ENCODE measurements at places on chromosomes 12 and 14.

DNA sequence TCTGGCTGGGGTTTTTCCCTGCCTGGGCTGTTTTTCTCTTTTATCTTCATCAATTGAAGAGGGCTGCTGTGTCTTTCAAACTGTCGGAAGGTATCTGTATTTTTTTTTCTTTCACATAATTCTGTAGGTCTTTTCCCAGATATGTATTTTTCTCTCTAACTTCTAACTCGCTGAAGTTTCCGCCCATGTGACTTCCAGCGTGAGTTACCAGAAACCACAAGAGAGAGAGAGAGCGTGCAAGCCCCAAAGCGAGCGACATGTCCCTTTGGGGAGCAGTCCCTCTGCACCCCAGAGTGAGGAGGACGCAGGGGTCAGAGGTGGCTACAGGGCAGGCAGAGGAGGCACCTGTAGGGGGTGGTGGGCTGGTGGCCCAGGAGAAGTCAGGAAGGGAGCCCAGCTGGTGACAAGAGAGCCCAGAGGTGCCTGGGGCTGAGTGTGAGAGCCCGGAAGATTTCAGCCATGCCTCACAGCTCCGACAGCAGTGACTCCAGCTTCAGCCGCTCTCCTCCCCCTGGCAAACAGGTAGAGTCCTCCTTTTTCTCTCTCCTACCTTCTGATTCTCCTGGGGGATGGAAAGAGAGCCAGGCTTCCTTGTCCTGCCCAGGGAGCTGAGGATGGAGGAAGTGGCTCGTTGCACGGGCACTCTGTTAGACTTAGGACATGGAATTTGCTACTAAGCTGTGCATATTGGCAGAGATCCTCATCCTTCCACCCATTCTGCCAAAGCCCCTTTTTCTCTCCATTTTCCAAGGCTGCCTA, at the start of gene BATF:
Gene BATF, plus strand, starts transcription at position 246 of the 759 bp plus-strand sequence. Its CDS starts 214 bp downstream, at position 460.
- DNase-seq, result peak; percentile 62

GRCh38 chr12:102454808-102455760, 25.3 kb downstream of the IGF1 start:
- DNase-seq, result no peak

GRCh38 chr14:99038431-99038820, 233.6 kb downstream of the BCL11B start:
- DNase-seq, result no peak

DNA sequence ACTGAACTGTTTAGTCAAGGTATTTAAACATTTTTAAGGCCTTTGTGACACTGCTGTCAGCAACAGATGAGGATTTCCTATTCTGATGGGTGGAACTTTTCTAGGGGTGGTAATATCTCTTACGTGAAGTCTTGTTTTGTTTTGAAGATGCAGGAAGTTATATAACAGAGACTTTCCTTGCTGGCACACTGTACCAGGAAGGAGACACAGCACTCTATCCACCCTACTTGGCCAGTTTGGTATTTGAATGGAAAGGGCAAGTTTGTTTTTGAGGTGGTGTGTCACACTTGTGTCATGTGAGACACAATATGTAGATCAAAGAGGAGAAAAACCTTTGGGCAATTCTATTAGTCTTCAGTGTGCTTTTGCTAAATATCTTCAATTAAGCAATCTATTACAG, 51.6 kb upstream of the SRP54 start:
- DNase-seq, result no peak

DNA sequence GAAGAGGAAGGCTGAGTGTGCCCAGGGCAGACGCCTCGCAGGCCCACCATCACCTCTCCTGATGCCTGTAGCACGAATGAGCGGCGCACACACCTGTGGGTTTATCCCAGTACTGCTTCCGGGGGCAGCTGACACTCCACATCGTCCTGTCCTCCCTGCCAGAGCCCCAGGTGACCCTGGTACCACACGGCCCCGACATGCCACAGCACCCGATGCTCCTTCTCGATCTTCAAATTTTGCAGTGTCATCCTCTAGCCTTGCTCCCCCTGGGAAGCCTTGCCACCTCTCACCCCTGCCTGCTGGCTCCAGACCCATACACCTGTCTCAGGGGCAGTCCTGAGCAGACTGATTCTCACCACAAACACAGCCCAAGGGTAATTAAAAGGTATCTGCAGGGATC, 40.6 kb downstream of the ANO2 start:
- DNase-seq, result no peak

- DNase-seq, result no peak
Observed at GRCh38 chr12:9332564-9332963, 124.4 kb upstream of the PZP start.

DNA sequence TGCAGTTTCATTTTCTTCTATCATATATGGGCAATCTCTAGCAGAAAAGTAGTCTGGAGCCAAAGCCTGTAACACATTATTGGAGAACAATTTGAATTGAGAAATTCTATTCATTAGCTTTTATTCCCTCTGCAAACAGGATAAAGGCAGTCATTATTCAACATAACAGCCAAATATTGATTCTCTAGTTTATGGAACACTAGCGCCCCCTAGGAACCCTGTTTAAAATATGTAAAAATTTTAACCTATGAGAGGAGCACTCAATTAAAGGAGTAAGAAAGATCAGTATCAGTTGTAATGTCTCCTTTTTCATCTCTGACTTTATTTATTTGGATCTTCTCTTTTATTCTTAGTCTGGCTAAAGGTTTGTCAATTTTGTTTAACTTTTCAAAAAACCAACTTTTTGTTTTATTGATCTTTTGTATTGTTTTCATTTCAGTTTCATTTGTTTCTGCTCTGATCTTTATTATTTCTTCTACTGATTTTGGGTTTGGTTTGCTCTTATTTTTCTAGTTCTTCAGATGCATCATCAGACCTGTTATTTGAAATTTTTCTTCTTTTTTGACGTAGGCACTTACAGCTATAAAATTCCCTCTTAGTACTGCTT, 4.8 kb upstream of the LMNTD1 start:
- DNase-seq, result no peak

GRCh38 chr12:2751686-2752085, 43.1 kb upstream of the FKBP4 start:
- DNase-seq, result no peak

DNA sequence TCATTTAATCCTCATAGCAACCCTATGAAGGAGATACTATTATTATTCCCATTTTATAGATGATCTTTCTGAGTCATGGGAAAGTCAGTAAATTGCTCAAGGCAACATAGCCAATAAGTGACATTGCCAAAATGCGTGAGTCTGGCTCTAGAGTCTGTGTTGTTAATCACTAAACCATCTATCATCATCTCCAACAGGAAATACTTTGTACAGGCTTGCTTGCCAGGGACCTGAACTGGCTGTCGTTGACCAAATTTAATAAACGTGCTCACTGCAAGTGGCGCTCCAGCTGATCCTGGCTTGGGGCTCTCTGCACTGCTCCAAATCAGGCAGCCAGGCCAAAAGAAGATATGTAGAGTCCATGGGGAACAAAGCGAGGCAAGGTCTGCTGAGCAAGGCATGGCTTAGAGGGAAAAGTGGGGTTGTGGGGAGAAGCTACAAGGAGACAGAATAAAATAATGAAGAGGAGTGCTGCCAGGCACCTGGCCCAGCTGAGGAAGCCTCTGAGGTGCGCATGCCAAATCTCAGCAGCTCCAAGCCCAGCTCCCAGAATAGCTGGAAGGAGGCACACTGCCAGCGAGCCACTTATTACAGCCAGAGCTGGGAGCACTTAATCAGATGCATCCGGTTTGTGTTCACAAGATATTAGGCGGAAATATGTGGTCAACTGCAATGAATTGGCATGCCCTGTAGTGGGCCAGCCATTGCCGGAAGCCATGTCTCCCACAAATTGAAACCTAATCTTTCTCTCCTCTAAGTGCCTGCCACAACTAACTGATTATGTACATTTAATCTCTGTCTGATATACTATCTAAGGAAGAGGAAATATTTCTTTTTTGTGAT, 43.3 kb upstream of the PTPRO start:
- DNase-seq, result no peak

DNA sequence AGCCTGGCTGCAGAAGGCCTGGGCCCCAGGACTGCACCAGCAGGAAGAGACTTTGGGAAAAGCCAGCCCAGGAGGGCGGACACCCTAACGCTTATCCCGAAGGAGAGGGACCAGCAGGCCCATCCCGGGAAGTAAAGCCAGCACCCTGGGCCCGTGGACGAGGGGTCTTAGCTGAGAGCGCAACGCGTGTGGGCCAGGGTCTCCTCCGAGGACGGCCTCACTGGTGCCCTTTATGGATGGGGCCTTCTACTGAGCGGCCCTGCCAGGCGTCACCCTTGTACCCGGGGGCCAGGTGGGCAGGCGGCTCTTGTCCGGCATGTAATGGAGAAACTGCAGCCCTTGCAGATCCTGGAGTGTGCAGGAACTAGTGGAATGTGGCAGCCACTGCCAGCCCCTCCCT, 14.1 kb downstream of the TEDC1 start:
- DNase-seq, result no peak

GRCh38 chr12:108855284-108856169, 1.9 kb downstream of the SSH1 start:
- DNase-seq, result no peak

DNA sequence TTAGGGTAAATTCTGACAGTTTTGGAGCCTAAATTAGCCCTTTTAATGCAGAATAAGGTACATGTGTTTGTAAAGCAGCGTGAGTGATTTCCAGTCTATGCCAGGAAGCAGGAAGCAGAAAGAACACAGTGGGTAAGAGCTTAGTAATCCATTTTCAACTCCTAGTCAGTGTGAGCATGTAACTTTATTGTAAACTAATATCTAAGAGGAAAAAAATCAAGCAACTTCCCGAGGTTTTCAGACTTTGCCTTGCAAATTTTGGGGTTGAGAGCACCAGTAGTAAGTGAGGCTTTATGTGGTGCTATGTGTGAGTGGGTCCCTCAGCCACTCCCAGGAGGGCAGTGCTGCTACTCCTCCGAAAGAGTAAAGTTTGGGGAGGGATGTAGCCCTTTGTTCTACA, 2.9 kb downstream of the CIPC start:
- no peak for DNase-seq

DNA sequence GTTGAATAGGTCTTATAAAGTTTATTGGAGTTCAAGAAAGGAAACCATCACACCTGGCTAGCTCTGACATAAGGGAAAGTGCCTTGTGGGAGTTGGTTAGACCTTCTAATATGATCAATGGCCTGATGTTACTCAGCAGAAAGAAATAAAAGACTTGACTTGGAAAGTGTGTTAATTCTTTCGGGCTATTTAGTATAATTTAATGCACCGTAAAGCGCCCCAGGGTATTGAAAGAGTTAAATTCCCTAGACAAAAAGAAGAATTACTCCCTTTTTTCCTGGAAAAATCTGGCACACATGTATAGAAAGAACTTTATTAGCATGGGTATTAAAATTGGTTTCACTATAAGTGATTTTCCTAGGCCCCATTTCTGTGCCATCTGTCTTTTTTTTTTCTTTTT, 1125.7 kb upstream of the FLRT2 start:
- no peak for DNase-seq

DNA sequence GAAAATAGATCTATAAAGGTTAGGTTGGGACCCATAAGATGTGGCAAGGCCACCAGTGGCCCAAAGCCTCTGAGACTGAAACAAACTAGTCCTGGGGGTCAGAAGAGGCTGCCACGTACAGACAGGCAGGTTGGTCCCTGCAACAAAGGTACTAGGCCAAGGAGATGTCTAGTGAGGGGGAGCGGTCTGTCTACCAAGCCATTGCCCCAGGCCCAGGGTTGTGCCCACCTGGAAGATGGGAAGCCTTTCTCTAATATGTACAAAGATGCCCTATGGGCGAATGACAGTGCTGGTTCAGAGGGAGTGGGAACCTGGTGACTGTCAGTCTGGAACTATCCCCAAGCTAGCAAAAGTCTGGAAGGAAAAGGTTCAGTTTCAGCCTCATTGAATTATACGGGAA, 233.2 kb downstream of the RBM19 start:
- DNase-seq, result no peak

- no peak for DNase-seq
Observed at GRCh38 chr12:30151831-30152230, 368.1 kb upstream of the TMTC1 start.

GRCh38 chr12:1925684-1926006, 7.2 kb upstream of the CACNA2D4 start:
- DNase-seq, result no peak

DNA sequence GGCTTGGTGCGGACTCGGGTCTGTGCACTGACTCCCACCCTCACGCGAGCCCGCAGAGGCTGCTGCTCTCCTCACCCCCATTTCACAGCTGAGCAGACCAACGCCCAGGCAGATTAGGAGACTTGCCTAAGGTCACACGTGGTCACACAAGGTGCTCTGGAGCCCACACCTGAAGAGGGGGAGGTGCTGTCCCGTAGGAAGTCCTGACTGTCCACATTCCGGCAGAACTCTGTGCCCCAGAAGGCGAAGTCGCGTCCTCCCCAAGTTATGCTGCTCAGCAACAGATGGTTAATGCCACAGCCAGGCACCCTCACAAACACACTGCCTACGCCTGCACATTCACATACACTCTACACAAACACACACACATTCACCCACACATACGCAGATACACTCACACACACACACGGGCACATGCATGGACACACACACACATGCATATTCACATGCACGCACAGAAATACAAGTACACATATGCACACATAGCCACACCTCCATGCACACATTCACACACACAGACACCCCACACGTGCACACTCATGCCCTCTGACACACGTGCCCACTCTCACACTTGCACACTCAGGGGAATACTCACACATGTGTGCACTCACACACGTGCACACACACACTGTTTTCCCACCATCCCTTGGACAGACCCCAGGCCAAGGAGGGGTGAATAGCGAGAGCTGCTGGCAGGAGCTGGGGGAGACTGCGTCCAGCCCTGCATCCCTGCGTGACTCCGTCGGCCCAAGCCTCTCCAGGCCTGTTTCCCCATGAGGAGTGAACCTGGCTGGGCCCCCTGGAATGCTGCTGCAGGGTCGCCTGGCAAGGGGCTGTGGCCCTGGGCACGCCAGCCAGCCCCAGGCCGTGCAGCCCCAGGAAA, 4.1 kb downstream of the C14orf180 start:
- no peak for DNase-seq

Measured in activated CD8-positive, alpha-beta memory T cell treated with anti-CD3 and anti-CD28 coated beads for 48 hours (primary cell).